ENCODE measurements at places on chromosomes 16 and 17.
A peak's percentile ranks its signal among the peaks of the same experiment; 100 is the strongest.

DNA sequence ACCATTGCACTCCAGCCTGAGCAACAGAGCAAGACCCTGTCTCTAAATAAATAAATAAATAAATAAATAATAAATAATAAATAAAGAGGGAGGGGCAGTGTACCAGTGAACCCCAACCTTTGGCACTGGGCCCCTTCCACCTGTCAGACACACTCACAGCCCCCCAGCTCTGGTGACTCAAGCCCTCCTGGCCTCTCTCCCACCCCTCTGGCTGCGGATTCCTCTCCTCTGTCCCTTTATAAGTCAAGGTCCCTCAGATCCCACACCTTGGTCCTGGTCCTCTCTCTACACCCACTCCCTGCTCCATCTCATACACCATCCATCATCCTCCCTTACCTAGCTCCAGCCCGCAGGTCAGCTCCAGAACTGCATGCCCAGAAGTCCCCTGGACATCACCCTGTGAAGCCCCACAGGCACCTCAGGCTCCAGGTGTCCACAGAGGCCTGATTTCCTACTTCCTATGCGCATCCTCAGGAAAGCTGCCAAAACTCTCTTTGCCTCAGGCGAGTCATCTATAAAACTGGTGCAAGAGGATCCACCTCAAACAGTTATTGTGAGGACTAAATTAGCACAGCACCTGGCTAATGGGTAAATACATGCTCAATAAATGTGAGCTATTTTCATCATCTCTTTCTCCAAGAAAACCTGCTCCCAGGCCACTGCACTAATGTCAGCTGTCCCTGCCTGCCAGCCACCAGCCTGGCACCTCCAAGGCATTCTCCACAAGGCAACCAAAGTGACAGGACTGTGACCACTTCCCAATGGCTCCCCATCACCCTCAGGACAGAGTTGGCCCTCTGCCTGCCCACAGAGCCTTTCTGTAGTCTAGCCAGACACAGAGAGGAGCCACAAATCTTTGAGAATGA lies 46.8 kb downstream of the BEAN1 start:
- no peaks in the 10 kb centered on the region for H3K36me3 ChIP-seq
- H3K4me3 ChIP-seq = no peak overlapping the region
- no peak overlapping the region for H3K27ac ChIP-seq
- DNase-seq = no peak
- H3K4me1 ChIP-seq = peaks cover 19% of the 10 kb centered on the region
- H3K27me3 ChIP-seq = peaks cover 11% of the 10 kb centered on the region

GRCh38 chr17:45818699-45819098 lies 26.0 kb upstream of the SPPL2C start:
- H3K27me3 ChIP-seq = no peaks in the 10 kb centered on the region
- no peaks in the 10 kb centered on the region for H3K4me1 ChIP-seq
- H3K36me3 ChIP-seq = no peaks in the 10 kb centered on the region

GRCh38 chr16:58086381-58087208 lies 42.6 kb downstream of the CFAP20 start:
- no peak overlapping the region for H3K4me3 ChIP-seq
- peaks cover 4% of the 10 kb centered on the region for H3K27me3 ChIP-seq
- DNase-seq = no peak
- H3K4me1 ChIP-seq = no peaks in the 10 kb centered on the region

- H3K36me3 ChIP-seq = peaks cover 12% of the 10 kb centered on the region
- no peak for DNase-seq
- no peaks in the 10 kb centered on the region for H3K27me3 ChIP-seq
- H3K27ac ChIP-seq = peak overlapping the region; percentile 94
Observed at GRCh38 chr16:88662222-88662842, 559 bp downstream of the MVD start.

GRCh38 chr16:69847643-69848042 lies 85.5 kb downstream of the WWP2 start:
- no peak overlapping the region for H3K27ac ChIP-seq
- H3K4me1 ChIP-seq = peaks cover 21% of the 10 kb centered on the region
- H3K36me3 ChIP-seq = peaks cover 22% of the 10 kb centered on the region
- no peak for DNase-seq
- H3K4me3 ChIP-seq = no peak overlapping the region
- H3K27me3 ChIP-seq = no peaks in the 10 kb centered on the region

Data from stomach (tissue), 19 donors.